ENCODE measurements at places on chromosomes 4 and X. TPM values are rescaled to one million over a fixed set of nuclear protein-coding genes. Genes with fewer than 3 reads are reported as not detected.

DNA sequence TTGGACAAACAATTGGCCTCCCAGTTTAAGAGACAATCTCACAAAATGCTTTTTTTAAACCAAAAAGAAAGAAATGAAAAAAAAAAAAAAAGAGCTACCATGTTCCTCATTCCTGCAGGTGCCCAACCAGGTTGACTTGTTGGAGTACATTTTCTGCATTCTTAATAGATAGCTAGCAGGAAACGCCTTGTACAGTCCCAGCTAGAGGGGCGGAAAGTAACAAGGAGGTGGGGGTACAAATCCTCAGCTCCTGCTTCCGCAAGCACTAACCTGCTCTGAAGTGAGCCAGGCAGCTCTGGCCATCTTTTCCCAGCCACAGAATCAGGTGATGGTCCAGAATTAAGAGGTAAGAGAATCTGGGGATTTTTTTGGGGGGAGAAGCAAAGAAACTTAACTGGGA lies at the start of gene VGLL1:
VGLL1 (plus strand) TSS at position 265 of the 400 bp plus-strand sequence. CDS start 3,806 bp downstream, outside the sequence.
- no peak for DNase-seq
- no peaks in the 10 kb centered on the region for H3K36me3 ChIP-seq
- H3K4me1 ChIP-seq: no peaks in the 10 kb centered on the region
- no peak within 1 kb of the TSS for H3K4me3 ChIP-seq

GRCh38 chr4:15007201-15007600 lies 4.9 kb downstream of the CPEB2 start:
- no peak overlapping the region for H3K4me3 ChIP-seq
- H3K36me3 ChIP-seq: peaks cover 32% of the 10 kb centered on the region
- H3K27ac ChIP-seq: no peak overlapping the region
- peaks cover 3% of the 10 kb centered on the region for H3K4me1 ChIP-seq

DNA sequence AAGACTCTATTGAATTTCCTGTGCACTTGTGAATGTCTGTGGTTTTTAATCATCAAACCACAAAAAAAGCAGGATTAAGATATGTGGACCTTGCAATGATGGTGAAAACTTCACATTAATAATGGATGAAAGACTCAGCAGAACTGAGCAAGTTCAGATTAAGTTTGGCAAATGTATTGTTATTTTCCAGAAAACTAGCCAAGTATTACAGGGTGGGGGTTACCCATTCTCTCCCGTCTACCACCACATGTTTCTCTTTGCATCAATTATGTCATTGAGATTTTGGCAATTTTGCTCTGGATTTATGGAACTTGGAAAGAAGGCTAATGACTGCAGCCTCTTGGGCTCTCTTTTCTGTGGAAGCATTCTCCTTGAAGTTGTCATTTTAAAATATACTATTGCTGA lies 577.1 kb downstream of the ANKRD50 start:
- no peaks in the 10 kb centered on the region for H3K36me3 ChIP-seq
- H3K4me1 ChIP-seq: peaks cover 13% of the 10 kb centered on the region

- H3K27me3 ChIP-seq: no peaks in the 10 kb centered on the region
- H3K4me1 ChIP-seq: no peaks in the 10 kb centered on the region
- no peak overlapping the region for H3K27ac ChIP-seq
Measured at GRCh38 chrX:123590842-123591486, 141.9 kb downstream of the THOC2 start.

- no peak overlapping the region for H3K27ac ChIP-seq
- DNase-seq: no peak
- no peak overlapping the region for H3K4me3 ChIP-seq
- H3K36me3 ChIP-seq: no peaks in the 10 kb centered on the region
Measured at GRCh38 chr4:15294202-15294601, 133.6 kb upstream of the C1QTNF7 start.

- H3K36me3 ChIP-seq: no peaks in the 10 kb centered on the region
- H3K27me3 ChIP-seq: no peaks in the 10 kb centered on the region
- H3K4me3 ChIP-seq: no peak overlapping the region
- no peak for DNase-seq
- no peak overlapping the region for H3K27ac ChIP-seq
Measured at GRCh38 chrX:13080128-13080795, 35.8 kb upstream of the FAM9C start.

DNA sequence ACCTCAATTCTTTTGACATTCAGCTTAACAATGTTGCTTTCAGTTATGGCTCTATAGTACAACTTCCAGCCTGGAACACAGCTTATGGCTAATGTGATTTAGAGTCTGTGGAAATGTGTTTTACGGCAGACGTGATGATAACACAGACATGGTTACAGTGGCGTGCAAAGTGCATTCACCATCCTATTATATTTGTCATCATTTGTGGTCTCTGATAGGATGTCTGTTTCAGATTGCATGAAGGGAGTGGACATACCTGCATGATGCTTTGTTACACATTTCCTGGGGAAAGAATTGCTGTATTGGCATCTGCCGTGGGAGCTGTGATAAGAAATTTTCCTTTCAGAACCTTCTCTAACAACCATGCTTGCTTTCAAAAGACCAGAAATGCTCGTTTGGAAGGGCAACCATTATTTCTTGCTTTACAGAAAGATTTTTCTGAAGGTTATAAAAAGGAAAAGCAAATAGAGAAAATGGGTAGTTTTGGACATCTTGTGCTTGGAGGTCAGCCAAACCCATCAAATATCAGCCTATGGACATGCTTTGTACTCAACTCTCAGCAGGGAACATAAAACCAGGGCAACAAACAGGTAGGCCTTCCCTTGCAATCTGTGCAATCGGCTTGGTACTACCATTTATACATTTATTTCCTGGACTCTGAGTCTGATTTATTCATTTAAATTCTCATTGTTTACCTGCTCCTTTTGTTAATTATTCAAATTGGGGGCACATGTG lies 273.9 kb downstream of the TLL1 start:
- no peak for DNase-seq
- H3K27ac ChIP-seq: no peak overlapping the region
- no peak overlapping the region for H3K4me3 ChIP-seq
- no peaks in the 10 kb centered on the region for H3K27me3 ChIP-seq
- H3K36me3 ChIP-seq: no peaks in the 10 kb centered on the region
- no peaks in the 10 kb centered on the region for H3K4me1 ChIP-seq

The ACE2 gene
- total RNA-seq: not detected

Data from astrocyte (in vitro differentiated cells and primary cell).